NCI-H1092 (cell line): ENCODE measurements at places on chromosomes 2 and 18.

GRCh38 chr2:105344704-105345345 lies 7.5 kb downstream of the C2orf49 start:
- no peak for DNase-seq

DNA sequence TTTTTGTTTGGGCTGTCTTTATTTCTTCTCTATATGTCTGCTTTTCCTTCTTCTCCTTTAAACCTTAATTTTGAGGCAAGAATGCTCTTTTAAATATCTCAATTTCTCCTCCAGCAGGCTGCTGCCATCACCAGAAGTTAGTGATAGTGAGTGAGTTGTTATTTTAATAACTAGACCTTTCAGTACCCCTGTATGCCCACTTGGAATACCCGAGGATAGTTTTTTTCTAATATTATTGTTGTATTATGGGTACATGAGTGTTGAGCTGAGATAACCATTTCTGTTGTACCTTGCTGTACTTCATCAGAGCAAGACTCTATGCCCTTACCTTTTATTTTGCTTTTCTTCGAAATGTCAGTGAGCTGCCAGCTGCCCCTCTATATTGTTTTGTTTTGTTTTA lies 50.1 kb downstream of the PPM1B start:
- no peak for DNase-seq

- no peak for DNase-seq
Measured at GRCh38 chr2:42435628-42436027, 58.2 kb downstream of the KCNG3 start.

DNA sequence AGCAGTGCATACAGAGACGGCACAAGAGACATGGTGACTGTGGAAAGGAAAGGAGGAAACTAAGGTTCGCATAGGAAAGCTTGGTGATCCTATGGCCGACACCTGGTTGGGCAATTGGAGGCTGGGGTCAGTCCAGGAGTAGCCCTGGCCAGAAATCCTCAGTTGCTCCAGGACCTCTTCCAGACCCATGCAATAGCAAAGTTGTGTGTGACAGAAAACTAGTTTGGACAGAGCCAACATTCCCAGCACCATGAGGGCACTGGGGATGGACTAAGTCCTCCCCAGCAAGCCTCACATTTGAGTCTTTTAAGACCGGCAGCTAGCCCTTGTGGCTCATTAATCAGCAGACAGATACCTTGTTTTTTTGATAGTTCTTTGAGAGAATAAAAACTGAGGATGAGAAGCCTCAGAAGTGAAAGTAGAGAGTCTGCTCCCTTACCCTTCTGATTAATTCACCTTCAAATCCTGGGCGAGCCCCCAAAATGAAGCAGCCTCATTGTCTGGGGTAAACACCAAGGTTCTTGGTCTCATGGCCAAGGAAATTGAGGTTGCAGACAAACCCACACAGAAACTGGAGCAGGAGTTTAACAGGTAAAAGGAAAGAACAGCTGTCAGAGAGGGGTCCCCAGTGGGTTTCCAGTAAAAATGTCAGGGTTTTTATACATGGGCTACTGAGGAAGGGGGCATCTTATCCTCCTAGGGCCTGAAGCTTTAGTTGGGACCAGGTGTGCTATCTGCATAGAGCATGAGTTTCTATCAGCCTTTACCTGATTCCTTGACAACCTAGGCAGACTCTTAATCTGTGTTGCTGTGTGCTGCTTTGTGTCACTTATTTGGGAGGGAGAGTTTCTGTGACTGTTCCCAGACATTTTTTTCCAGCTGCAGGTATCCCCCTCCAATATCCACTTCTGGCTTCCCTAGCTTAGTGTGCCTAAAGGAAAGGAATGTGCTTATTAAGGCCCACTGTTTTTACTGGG lies 39.1 kb downstream of the STK17B start:
- no peak for DNase-seq

DNA sequence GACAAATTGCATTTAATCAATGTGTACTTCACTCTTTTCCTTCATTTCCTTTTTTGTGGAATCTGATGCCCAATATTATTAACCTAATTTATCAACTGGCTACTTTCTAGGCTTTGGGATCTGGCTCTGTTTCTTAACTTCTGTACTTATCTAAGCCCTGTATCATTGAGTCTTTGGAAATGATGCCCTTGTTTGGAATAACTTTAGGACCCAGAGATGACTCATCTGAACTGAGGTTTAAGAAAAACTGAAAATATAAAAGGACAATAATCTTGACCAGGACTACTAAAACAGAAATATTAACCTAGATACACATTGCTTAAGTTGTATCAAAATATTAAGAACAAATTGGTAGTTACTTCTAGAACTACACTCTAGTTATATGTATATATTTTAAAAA lies 600.8 kb downstream of the CPS1 start:
- DNase-seq = no peak
